NCI-H510A (cell line): ENCODE measurements at places on chromosomes 16 and 17.

- no peak for DNase-seq
Observed at GRCh38 chr16:29687755-29688154, 8.8 kb downstream of the QPRT start.

DNA sequence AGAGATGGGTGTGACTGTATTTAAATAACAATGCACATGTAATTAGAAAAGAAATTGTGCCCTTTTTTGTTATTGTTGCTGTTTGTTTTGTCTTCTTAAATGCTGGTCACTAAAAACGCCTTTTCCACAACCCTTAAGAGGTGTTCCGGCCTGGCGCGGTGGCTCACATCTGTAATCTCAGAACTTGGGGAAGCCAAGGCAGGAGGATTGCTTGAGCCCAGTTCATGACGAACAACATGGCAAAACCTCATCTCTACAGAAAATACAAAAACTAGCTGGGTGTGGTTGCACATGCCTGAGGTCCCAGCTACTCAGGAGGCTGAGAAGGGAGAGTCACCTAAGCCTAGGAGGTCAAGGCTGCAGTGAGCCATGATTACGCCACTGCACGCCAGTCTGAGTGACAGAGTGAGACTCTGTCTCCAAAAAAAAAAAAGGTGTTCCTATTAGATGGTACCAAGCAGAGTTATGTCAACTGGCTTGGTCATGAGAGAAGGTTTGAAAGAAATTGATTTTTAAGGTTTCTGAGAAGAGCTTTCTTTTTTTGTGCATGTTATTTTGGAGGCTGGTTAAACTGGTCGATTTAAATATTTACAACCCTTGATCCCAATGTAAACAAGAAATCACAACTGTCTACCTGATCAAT lies 23.5 kb upstream of the RFFL start:
- no peak for DNase-seq

DNA sequence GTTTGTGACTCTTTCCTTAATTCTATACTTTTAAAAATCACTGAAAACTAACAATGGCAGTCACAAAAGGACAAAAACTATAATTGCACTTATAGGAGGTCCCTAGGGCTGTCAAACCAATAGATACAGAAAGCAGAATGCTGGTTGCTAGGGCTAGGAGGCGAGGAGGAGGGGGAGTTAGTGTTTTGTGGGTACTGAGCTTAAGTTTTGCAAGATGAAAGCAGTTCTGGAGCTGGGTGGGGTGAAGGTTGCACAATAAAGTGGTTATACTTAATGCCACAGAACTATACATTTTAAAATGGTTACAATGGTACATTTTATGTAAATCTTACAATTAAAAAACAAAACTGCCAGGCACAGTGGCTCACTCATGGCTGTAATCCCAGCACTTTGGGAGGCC lies 27.3 kb downstream of the NUBP1 start:
- no peak for DNase-seq

GRCh38 chr17:54324813-54325212 lies 502.1 kb downstream of the KIF2B start:
- DNase-seq: no peak

- DNase-seq: no peak
Observed at GRCh38 chr17:79843474-79843815, 4.2 kb upstream of the CBX4 start.

DNA sequence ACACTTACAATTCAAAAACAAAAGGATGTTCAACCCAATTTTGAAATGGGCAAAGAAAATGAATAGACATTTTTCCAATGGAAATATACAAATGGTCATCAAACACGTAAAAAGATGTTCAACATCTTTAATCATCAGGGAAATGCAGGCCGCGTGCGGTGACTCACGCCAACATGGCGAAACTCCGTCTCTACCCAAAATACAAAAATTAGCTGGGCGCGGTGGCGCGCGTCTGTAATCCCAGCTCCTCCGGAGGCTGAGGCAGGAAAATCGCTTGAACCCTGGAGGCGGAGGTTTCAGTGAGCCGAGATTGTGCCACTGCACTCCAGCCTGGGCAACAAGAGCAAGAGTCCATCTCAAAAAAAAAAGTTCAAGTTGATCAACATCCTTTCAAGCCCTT lies 1.8 kb upstream of the CLUAP1 start:
- DNase-seq: no peak
